ENCODE measurements at places on chromosomes 4 and X.

GRCh38 chrX:97995834-97996233 is 1112.1 kb downstream of the RPA4 start:
- no peak for DNase-seq

DNA sequence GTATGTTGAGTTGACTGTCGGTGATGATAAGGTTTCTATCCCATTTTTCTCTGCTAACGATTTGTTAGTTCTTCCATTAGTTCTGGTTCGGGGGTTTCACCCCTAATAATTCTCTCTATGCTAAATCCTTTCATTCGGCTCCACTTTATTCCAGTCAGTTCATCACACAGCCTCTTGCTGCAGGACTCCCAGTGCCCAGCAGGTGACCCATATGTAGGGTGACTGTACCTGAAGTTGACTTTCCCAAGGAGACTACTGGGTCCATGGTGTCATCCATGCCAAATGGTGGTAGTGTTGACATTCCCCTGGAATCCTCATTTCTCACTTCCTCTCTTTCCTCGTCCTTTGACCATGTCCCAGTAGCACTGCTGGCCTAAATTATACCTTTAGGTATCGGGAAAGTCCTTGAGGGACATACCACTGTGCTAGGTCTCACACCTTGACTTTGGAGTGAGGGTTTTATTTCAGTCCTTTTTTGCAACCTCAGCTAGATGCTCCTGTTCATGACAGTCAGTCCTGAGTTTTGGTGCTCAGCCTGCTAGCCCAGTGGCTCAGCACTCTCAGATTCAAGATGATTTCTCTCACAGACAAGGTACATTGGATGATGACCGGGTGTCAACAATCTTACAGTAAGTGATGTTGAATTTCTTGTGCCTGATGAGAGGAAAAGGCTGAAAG is 105.1 kb upstream of the ARHGAP24 start:
- DNase-seq, result no peak

GRCh38 chr4:38762560-38762959 is 20.2 kb downstream of the TLR10 start:
- no peak for DNase-seq

DNA sequence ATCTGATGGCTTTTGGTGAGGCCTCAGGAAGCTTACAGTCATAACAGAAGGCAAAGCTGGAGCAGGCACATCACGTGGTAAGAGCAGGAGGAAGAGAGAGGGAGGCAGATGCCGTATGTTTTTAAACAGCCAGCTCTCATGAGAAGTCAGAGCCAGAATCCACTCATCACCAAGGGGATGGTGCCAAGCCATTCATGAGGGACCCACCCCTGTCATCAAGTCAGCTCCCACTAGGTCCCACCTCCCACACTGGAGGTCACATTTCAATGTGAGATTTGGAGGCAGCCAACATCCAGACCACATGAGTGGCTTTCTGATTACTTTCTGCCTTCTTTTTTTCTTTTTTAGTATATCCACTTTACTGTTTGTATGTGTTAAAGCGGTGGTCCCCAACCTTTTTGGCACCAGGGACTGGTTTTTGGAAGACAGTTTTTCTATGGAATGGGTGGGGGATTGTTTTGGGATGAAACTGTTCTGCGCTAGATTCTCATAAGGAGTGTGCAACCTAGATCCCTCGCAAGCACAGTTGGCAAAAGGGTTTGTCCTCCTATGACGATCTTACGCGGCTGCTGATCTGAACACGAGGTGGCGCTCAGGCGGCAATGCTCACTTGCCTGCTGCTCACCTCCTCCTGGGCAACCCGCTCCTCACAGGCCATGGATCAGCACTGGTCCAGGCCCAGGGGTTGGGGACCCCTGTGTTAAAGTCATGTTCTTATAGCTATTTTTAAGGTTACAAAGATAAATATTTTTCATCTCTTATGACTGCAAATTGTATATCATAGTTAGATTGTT is 61.7 kb downstream of the SLIT2 start:
- DNase-seq, result no peak

- DNase-seq, result peak; percentile 73
Measured at GRCh38 chr4:111066887-111067286, 444.0 kb upstream of the PITX2 start.

GRCh38 chrX:93673056-93673868 is at the start of gene NAP1L3:
NAP1L3 (minus strand) TSS chrX:93673578; CDS start chrX:93673304, 274 bp downstream.
- DNase-seq, result peak; percentile 86

DNA sequence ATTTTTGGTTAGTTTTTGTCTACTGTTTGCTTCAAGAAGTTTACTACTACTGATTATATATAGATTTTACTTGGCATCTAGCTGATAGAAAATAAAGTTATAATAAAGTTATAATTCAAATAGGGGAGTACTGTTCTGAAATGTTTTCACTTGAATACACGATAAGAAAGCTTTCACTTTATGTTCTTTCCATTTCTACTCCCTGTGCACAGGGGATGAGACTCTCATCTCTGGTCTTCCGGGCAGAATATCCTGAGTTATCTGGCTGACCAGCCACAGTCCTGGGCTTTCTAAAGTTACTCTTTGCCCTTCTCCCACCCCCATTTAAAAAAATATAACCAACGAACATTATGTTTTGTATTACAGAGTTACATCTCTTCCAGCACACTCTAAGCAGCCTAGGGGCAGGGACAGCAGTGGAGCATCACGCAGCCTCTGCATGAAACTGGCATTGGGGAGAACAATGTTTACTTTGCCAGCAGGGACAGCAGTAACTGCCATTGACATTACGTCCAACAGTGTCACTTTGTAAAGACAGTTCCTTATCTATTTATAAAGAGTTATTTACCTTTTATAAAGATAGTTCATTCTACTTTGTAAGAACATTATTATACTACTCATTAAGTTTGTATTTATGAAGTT is 64.3 kb downstream of the METTL14 start:
- no peak for DNase-seq

GRCh38 chrX:137234651-137235402 is 201.0 kb upstream of the GPR101 start:
- no peak for DNase-seq

DNA sequence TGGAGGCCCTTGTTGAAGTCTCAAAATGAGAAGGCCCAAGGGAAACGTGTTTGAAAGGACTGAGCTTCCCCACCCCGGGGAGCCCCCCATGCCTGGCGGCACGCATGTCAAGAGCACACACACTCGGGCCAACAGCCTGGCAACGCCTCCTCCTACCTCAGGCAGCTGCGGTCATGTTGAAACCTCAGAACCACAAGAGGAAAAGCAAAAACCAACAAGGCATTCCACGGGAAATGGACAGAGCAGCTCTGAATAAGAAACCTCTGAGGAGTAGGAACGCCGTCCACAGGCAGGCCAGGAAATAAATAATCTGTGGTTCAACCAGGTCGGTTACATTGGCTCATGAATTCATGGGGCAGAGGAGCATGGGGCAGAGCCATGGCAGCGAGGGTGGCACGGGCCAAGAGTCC is 95.7 kb upstream of the AFAP1 start:
- peak; percentile 37 for DNase-seq

DNA sequence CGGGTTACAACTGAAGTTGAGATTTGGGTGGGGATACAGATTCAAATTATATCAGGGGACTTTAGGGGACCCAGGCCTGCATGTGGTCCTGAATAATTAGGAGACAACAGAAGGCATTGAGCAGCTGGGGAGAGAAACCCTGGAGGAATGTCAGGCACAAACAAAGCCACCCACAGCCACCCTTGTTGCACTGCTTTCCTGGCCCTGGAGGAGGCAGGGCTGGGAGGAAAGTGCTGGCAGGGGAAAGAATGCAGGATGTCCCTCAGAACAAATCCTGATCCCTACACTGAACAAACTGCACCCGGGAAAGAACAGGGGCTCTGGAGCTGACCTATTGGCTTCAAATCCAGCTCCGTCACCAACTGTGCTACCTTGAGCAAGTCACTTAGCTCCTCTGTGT is 214.1 kb upstream of the ATP6AP2 start:
- no peak for DNase-seq

DNA sequence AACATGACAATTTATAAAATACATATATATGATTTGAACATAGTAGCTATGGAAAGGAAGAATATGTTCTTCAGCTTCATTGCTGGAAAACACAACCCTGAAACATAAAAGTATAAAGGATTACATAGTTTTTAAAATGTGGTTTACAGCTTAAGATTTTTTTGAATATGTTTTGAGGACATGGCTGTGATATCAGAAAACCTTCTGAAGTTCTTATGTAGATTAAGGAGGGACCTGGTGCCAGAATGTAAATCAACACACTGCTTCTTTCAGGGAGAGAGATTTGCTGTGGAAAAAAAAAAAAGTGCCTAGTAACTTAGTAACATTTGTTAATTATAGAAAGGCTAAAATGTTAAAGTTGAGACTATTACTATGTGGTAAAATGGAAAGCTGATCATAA is 1261.8 kb downstream of the ADGRL3 start:
- no peak for DNase-seq

- peak; percentile 85 for DNase-seq
Measured at GRCh38 chrX:74421036-74421739, at the start of gene SLC16A2. SLC16A2 (plus strand) TSS chrX:74421493; CDS start chrX:74421638, 145 bp downstream.

GRCh38 chrX:103687696-103688201 is 1.2 kb upstream of the MORF4L2 start:
- peak; percentile 79 for DNase-seq

GRCh38 chr4:96736352-96736889 is 896.5 kb downstream of the PDHA2 start:
- DNase-seq, result peak; percentile 61

DNA sequence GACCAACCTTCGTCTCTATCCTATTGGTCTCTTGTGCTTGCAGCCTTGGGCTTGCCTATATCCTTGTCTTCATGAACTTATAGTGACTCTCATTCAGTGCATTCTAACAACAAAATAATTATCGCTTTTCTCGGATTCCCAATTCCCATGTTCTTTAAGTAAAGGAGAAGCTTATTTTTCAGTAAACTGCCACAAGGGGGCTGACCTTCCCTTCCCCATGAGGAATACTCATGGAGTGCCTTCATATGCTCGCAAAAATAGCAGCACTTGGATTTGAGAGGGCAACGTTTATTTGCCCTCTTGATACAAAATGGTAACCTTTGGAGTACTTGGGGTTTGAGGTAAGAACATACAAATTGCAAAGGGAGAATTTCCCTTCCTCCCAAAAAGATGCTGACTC is 183.2 kb upstream of the TENT5D start:
- no peak for DNase-seq

DNA sequence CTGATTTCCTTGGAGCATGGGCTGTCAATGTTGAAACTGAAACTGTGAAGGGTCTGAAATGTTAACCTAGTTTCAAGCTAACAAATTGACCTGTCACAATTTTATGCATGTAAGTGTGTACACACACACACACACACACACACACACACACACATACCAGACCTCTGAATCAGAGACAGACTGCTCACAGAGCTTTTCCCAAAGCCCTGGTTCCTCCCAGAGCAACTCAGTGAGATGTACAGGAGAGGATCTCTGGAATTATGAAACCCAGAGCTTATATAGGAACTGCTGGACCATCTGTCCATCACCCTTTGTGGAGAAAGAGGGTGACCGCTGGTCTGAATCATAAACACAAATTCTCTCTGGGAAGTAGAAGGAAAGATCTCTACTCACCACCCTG is 228.1 kb upstream of the PRPS2 start:
- peak; percentile 55 for DNase-seq

GRCh38 chr4:107866726-107867125 is 42.0 kb downstream of the SGMS2 start:
- no peak for DNase-seq

DNA sequence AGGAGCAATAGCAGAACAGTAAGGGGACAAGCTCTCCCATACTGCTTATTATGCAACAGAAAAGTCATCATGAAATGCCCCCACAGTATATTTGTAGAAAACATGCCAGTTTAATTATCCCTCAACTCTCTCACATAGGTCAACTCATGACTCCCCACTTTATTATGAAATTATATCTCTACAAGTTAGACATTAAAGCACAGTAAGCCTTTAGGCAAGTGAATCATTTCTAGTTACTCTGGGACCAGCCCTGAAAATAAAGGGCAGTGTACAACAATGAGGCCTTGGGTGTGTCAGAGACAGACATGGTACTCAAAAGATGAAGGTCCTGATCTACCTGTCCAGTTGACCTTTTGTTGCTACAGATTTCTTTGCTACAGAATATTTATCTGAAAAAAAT is 191.9 kb downstream of the FBXW7 start:
- DNase-seq, result no peak

- DNase-seq, result no peak
Measured at GRCh38 chrX:22118161-22118830, 86.2 kb downstream of the PHEX start.

DNA sequence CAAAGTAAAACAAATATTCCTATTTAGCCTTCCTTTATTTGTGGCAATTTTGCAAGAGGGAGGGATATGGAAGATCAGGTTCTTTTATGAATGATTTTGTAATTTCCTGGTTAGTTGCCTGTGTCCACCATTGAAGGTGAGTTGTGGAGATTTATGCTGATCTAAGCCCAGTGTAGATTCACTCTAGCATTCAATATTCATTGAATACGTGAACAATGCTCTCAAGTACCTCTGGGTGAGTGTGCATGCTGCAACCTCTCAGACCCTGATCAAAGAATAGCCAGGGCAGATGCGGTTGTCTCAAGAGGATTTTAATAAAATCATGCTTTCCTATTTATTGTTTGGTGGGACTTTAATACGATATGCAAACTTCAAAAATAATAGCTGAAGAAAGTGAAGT is 628.4 kb downstream of the SPRY1 start:
- no peak for DNase-seq

GRCh38 chr4:61922766-61923165 is 722.6 kb downstream of the ADGRL3 start:
- DNase-seq, result no peak

DNA sequence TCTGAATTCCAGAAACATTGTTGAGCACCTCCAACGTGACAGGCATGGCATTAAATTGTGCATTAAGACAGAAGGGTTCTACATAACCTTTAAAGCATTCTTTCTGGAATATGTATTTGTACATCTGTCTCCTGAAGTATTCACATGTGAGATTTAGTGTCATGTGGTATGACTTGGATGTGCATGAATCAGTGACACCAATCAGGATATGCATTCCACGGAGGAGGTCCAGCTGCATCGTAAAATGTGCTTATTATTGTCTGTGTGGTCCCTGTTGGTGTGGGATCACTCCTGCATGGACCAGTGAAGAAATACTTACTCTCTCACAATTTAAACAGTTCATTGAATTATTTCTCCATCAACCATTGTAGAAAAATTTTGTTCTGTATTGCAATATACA is 149.0 kb downstream of the MID1 start:
- DNase-seq, result peak; percentile 64

- no peak for DNase-seq
Measured at GRCh38 chr4:55304303-55304702, 41.7 kb upstream of the SRD5A3 start.

GRCh38 chr4:73801692-73802091 is 34.8 kb upstream of the CXCL6 start:
- DNase-seq, result no peak

- no peak for DNase-seq
Measured at GRCh38 chr4:38794051-38794450, 10.5 kb downstream of the TLR1 start.

DNA sequence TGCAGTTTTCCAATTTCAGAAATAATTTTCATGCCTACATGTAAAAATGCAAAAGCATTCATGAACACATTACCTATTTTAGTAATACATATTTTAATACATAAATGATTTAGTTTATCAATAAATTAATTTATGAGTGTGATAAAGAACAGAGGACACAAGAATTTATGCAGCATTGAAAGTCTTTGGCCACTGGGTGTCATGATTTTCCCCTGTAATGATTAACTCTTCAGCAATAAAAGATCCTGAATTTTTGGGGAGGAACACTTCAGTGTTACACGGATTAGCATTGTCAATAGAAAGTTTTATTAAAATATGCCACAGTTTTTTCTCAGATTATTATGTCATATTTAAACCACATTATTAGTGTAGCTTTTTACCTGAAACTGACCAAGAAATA is 8.6 kb upstream of the VCX2 start:
- no peak for DNase-seq

All from fibroblast of skin of abdomen (primary cell).